Sigmoid colon (tissue), 7 donors: ENCODE measurements at places on chromosomes 6 and 20. TPM values are rescaled to one million over a fixed set of nuclear protein-coding genes. Genes with fewer than 3 reads are reported as not detected.

MICB gene
- total RNA-seq, result 3.3 TPM

ZBTB46 gene
- 5.3 TPM for total RNA-seq

LPIN3 gene
- total RNA-seq, result 12.3 TPM

WFDC12 gene
- total RNA-seq, result not detected

CASS4 gene
- 1.6 TPM for total RNA-seq

SNAI1 gene
- total RNA-seq, result 2.6 TPM

SLC22A7 gene
- total RNA-seq, result not detected

HSP90AB1 gene
- total RNA-seq, result 503 TPM

TGM3 gene
- total RNA-seq, result not detected

FRMD1 gene
- not detected for total RNA-seq

EDN3 gene
- total RNA-seq, result 0.27 TPM

RAET1G gene
- total RNA-seq, result not detected

OGFRL1 gene
- 31.5 TPM for total RNA-seq

DCBLD1 gene
- total RNA-seq, result 5.8 TPM

PNPLA1 gene
- not detected for total RNA-seq

CD24 gene
- 4.5 TPM for total RNA-seq

ARMH2 gene
- total RNA-seq, result not detected

ZNF311 gene
- 0.68 TPM for total RNA-seq

ANKRD66 gene
- not detected for total RNA-seq

MSH5 gene
- 23.5 TPM for total RNA-seq

AGPAT4 gene
- total RNA-seq, result 7.9 TPM

CDKN1A gene
- 35.7 TPM for total RNA-seq

SLC25A27 gene
- total RNA-seq, result 54.6 TPM

DAAM2 gene
- 53.2 TPM for total RNA-seq

TM9SF4 gene
- total RNA-seq, result 24.0 TPM

SLC22A2 gene
- 0.28 TPM for total RNA-seq

SOBP gene
- total RNA-seq, result 21.9 TPM

CRISP2 gene
- not detected for total RNA-seq

SCP2D1 gene
- not detected for total RNA-seq

ATP9A gene
- total RNA-seq, result 34.6 TPM

ENPP4 gene
- 19.1 TPM for total RNA-seq

BPIFA1 gene
- total RNA-seq, result not detected

TPX2 gene
- 0.36 TPM for total RNA-seq

BTNL2 gene
- total RNA-seq, result not detected

SUMO4 gene
- 6.1 TPM for total RNA-seq

SALL4 gene
- total RNA-seq, result not detected

TREML1 gene
- total RNA-seq, result not detected

FBXO9 gene
- total RNA-seq, result 63.1 TPM

RANBP9 gene
- 49.6 TPM for total RNA-seq

CCN6 gene
- total RNA-seq, result not detected

PRICKLE4 gene
- total RNA-seq, result 4.1 TPM

CST2 gene
- not detected for total RNA-seq

OLIG3 gene
- total RNA-seq, result not detected

RSPO4 gene
- not detected for total RNA-seq

HRH3 gene
- not detected for total RNA-seq

HTR1B gene
- not detected for total RNA-seq

PSMB1 gene
- 240 TPM for total RNA-seq

BIRC7 gene
- total RNA-seq, result not detected

HS3ST5 gene
- 0.54 TPM for total RNA-seq

SMPDL3A gene
- total RNA-seq, result 6.4 TPM

OXT gene
- total RNA-seq, result not detected
